DMS 273 treated with DMSO at 0.1 percent for 48 hours (cell line): ENCODE measurements at places on chromosomes 11 and 22.

DNA sequence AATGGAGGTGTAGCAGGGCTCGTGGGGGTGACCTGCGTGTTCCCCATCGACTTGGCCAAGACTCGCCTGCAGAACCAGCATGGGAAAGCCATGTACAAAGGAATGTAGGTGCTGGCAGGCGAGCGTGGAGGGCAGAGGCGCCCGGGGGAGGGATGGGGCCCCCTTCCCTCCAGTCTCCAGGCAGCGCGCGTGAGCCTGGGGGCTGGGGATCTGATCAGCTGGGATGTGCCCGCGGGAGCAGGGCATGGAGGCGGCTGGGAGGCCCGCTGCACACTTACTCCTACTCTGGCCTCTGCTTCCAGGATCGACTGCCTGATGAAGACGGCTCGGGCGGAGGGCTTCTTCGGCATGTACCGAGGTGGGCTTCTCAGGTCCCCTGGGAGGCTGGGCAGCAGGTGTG, 17.8 kb downstream of the SLC25A18 start:
- no peak for DNase-seq

GRCh38 chr22:30640361-30640760, 4.8 kb downstream of the SLC35E4 start:
- DNase-seq: no peak

GRCh38 chr11:13091373-13091772, 82.3 kb downstream of the RASSF10 start:
- DNase-seq: no peak

DNA sequence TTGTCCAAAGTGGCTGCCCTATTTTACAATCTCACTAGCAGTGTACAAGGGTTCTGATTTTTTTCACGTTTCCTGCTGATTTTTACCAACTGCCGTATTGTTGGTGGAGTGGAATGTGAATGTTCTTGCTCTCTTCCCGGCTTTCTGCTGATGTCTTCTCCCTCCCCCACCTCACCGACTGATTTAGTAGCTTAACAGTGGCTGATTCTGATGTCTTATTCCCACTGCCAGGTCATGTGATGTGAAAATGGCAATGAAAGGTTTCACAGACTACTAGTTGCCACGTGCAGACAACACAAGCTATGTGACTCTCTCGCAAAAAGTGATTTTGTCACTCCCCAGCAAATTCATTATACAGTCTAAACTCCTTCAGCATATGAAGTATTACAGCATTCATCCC, 17.3 kb upstream of the NEU3 start:
- no peak for DNase-seq

DNA sequence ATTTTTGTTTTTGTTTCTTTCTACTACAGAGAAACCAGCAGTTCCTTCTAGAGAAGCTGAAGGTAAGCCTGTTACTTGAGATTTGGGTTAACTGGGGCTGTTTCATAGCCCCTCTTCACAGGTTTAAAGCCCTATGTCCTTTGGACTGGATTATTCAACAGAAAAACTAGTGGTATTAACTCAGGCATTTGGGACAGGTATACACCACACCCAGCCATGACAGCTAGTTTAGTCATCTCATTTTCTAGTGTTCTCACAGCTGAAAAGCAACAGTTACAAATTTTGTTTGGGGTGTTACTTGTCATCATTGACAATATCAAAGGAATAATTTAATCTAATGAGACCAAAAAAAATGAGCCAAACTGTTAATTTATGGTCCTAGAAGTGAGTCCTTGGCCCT, 14.0 kb downstream of the LAYN start:
- DNase-seq: no peak

DNA sequence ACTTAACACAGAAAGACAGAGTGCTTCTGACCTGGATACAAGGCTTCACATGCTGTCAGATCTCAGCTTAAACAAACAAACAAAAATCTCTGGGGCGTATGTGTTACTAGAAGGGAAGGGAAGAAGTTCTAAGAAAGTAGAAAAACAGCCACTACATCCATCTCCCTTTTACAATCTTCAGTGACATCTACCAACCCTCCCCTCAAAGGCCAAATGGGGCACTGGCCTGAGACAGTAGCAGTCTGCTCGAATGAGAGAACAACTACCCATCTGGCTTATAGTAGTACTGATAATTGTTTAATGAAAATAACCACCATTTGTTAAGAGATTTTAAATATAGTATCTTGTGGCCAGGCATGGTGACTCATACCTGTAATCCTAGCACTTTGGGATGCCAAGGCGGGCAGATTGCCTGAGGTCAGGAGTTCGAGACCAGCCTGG, 29.4 kb downstream of the CCDC83 start:
- no peak for DNase-seq

DNA sequence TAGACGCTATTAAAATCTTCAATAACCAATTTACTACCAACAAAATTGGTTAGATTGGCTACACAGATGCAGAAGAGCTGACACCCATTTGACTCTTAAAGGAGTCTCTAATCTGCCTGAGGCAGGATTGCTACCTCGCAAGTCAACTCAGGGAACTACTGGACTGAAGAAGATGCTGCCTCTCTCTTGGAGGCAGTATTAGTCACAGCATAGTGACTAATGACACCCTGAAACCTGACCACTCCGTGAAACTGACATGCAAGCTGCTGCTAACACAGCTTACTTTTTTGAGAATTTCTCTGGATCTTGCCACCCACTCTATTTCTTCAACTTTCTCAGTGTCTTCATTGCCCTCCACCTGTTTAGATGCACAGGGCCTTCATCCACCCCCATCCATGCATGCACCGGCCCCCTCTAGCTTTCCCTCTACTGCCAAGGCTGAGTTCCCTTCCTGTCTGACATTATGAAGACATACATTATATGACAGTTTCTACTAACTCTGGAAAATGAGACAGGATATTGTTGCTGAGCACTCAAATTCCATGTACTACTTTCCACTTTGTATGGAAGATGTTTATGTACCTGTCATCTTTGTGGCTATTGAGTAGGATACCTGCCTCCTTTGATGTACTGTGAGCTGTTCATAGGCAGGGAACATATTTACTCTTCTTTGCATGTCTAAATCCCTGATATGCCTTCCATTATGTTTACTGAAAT, 183.2 kb downstream of the MSANTD4 start:
- no peak for DNase-seq

GRCh38 chr11:10415817-10416392, 39.2 kb upstream of the AMPD3 start:
- no peak for DNase-seq

DNA sequence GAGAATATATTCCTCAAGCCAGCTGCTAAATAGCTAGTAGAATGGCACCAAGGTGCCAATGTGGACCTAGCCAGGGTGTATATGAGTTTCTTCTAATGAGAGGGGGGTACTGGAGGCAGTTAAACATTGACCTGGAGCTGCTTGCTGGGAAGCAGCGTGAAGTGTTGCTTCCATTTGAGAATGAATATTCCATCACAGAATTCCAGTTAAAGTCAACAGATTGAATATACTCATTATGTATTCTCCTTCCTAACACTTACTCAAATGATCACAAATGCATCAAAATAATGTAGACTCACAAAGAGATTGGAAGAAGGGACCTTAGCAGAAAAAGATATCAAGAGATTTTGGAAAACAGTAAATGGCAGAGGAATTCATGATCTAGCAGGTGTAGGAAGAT, 102.1 kb downstream of the CD44 start:
- DNase-seq: no peak

DNA sequence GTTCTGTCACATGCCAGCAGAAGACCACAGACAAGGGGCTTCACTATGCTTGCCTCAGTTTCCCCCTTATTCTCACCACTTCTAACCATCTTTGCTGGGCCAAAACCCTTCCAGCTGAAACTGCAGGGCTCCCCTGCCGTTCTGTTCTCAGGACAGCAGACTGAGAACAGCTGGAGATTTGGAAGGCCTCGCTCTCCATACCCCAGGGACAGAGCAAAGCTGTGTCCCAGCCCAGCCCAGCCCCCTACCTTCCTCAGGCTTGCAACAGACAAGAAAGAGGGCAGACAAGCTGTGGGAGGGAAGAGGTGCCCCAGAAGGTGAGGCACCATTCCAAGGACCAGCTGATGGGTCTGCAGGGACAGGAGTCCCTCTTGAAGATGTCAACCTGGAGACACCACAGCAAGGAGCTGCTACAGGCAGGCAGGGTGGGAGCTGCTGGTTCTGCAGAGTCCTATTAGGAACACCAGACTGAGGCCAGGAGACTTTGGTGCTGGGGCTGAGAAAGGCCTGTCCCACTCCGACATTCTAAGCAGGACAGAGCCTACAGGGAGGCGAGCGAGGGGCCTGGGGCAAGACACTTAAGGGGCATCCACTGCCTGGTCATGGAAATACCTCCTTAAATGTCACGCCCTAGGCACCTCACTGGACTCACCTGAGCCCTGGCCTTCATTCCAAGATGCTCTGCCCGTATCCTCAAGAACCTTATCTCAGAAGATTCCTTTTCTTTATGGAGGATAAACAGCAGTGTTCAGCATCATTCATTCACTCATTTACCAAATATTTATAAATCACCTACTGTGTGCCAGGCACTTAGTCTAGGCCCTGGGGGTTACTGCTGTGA, 6.9 kb downstream of the SCN2B start:
- DNase-seq: no peak

DNA sequence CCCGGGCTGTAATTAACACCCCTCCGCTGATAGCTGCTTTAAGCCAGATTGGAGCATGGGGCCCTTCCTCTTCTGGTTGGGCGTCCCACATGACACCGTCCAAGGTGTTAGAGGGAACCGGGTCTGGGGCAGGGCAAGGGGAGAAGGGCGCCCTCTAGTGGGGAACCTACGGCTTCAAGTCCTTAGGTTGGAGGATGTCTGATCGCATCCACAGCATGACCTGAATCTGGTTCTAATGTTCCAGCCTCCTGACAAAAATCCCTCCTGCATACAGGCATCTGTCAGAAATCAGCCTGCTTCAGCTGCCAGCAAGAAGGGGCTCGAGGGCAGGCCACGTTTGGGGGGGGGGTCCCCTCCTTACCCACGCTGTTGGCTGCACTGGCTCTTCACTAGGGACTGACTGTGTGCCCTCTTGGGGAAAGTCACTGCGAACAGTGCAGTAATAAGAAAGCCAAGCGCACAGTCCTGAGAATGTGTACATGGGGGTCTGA, 94.2 kb upstream of the TBCEL start:
- no peak for DNase-seq

GRCh38 chr22:19292458-19293230, 1.1 kb upstream of the CLTCL1 start:
- no peak for DNase-seq

GRCh38 chr22:26553056-26553752, 36.7 kb downstream of the TPST2 start:
- DNase-seq: no peak

DNA sequence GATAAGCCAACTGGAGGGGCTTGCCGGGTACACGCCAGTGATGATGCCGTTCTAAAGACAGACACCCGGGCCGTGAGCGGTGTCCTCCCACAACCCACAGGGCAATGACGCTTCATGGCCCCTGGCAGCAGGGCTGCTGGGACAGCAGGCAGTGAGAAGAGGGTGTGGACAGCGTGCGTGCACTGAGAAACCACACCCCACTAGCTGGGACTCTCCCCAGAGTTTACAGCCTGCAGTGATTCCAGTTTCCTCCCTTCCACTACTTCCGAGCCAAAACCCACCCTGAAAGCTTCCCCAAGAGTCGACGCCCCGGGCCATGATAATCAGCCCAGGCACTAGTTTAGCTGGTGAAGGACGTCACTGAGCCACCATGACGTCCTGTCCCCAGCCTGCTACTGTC, 29.2 kb downstream of the CPT1A start:
- DNase-seq: no peak

- DNase-seq: no peak
Observed at GRCh38 chr11:129989149-129989813, 13.4 kb downstream of the PRDM10 start.

DNA sequence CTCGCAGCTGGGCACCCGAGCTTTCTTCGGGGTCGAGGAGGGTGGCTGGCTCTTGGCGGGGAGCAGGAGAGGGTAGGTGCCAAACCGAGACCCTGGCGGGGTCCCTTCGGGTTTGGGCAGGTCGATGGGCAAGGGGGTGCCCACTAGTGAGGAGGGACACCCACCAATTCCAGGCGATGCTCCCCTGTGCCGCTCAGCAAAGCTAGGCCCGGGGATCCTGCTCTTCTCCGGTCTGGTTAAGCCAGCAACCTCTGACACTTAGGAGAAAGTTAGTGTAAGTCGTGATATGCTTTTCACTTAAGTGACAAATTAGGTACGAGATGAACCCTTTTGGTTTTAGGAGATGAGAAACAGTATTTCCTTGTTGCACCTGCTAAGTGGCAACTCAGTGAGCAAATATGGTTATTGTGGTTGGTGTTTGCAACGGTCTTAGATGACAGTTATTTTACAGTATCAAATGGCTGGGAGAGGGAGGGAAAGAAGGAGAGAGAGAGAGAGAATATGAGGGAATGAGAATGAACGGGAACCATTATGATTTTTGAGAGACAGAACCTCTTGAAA, 565 bp downstream of the NUCB2 start:
- no peak for DNase-seq

- no peak for DNase-seq
Observed at GRCh38 chr11:65486570-65487466, 12.0 kb upstream of the MALAT1 start.

- DNase-seq: no peak
Observed at GRCh38 chr11:128965485-128965884, 22.8 kb upstream of the TP53AIP1 start.

GRCh38 chr11:111663820-111664219, 61.6 kb downstream of the SIK2 start:
- DNase-seq: no peak

- DNase-seq: no peak
Observed at GRCh38 chr22:36762687-36763260, 13.1 kb downstream of the IFT27 start.

- DNase-seq: peak; percentile 27
Observed at GRCh38 chr11:12410006-12410728, 32.8 kb downstream of the PARVA start.

GRCh38 chr22:47839595-47840227, 1077.3 kb downstream of the TBC1D22A start:
- DNase-seq: no peak

DNA sequence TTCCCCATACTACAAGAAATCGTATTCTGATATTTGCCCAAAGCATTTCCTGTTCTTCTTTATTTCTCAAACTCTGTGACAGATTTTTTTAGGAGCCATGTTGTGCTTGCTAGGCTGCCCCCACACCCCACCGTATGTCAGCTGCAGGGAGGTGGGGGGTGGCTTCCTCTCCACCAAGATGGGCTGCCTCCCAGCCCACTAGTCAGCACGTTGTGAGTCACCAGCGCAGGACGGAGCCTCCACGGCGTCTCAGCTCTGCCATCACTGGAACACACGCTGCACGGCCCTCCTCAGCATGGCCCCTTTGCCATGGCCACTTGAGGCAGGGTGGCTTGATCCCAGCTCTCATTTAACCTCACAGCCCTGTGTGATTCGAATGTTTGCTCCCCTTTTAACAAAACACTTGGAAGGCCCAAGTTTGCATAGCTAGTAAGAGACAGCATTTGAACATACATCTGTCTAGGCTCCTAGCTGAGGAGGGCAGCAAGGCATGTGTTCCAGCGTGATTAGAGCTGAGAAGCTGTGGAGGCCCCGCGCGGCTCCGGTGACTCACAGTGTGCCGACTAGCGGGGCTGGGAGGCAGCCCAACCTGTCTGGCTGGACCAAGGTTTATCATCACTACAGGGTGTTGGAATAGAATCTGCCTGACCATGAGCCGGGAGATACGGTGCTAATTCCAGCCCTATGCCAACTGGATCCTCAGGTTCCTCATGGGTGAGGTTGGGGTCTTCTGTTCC, 180.7 kb upstream of the NCAM1 start:
- no peak for DNase-seq

GRCh38 chr11:72234514-72234830, 9.5 kb downstream of the PHOX2A start:
- no peak for DNase-seq

- DNase-seq: no peak
Observed at GRCh38 chr11:19359221-19360000, 118.7 kb upstream of the E2F8 start.

GRCh38 chr22:32411402-32411801, 645 bp downstream of the RTCB start:
- DNase-seq: no peak
